ENCODE measurements at places on chromosomes 12 and 14.

- DNase-seq = no peak
These were observed 52.7 kb downstream of the FBXO34 start for GRCh38 chr14:55323910-55324309.

DNA sequence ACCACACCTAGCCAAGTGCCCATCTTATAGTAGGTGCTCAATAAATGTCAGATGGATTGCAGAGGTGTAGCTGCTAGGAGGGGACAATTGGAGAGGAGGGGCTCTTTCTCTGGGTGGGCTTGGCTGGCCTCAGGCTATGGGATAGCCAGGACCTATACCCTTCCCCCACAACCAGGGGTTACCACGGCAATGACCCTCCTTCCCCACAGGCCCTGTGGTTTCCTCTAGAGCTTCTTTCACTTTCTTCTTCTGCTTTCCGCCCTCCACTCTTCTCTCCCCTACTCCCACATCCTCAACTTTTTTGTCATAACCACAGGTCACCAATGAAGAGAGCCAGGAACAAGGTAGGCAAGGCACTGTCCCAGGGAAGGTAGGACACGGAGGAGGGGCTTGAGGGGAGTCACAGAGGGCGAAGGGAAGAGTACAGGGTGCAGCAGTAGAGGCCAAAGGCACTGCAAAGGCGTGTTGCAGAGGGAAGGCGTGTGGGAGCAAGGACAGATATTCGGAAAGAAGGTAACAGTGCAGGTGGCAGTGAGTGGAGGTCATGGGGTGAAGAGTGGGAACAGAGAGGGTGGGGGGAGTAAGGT, 1.9 kb upstream of the ITGB7 start:
- no peak for DNase-seq

DNA sequence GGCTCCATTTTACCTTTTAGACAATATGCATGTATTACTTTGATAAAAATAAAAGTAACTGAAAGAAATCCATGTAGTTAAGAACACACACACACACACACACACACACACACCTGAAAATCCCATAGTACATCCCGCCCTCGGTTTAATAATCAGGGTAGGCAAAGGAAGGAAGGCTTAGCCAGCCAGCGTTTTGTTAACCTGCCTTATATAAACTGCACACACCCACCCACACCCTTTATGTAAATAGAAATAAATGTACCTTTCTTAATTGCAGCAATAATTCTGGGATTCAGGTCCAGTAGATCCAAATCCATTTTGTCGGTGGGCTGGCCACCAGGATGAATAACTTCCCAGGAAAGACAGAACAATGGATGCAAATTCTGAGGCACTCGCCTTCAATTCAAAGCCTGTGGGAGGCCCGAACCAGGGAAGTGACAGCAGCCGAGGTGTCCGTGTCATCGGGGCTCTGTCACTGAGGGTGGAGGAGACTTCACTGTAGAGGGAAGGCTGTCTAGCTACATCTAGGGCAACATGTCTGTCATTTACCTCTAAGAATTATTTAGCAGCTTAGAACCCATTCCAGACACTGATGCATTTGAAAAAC, 4.4 kb downstream of the XRCC3 start:
- no peak for DNase-seq

DNA sequence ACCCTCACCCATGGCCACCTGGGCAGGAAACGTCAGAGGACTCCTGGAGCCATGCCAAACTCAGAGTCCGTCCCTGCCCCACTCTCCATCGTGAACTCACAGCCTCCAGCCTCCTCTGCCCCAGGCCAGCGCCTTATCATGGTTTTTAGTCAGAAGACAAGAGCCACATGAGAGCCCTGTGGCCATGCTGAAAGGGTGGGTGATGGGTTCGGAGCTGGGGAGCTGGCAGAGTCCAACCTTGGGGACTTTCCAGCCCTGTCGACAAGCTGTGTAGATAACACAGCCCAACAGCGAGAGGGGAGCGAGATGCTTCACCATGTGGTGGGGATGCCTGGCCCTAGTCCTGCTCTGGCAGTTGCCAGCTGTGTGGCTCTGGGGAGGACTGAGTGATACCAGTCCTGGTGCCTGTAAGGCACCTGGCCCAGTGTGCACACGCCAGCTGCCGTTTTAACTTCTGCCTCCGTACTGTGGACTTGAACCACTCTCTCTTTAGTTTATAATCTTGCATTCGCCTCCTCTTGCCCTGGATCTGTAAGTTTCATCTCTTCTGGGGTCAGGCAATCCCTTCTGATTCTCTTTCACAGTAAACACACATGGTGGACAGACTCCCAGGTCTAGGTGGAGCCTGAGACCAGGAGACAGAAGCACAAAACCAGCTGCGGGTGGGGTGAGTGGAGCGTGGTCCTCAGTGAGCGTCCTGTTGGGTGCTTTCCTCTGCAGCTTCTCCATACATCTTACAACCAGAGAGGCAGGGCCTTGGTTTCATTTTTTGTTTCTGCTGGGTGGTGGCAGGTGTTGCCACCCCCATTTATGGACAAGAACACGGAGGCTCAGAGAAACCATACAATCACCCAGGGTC, 55.3 kb downstream of the RIN3 start:
- no peak for DNase-seq

- no peak for DNase-seq
These were observed 28.4 kb downstream of the DGLUCY start for GRCh38 chr14:91142214-91142668.

- no peak for DNase-seq
These were observed 3.1 kb upstream of the WDR89 start for GRCh38 chr14:63644741-63645140.

- no peak for DNase-seq
These were observed 615.4 kb upstream of the MIS18BP1 start for GRCh38 chr14:45868377-45868776.

DNA sequence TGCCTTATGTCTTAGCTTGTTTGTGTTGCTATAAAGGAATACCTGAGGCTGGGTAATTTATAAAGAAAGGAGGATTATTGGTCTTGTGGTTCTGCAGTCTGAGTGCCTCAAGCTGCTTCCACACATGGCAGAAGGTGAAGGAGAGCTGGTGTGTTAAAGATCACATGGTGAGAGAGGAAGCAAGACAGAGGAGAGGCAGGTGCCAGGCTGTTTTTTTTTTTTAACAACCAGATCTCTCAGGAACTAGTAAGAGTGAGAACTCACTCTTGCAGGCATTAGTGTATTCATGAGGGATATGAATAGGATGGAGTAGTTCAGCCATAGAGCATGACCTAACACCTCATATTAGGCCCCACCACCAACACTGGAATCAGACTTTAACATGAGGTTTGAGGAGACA, 123.4 kb downstream of the CMAS start:
- DNase-seq = no peak

DNA sequence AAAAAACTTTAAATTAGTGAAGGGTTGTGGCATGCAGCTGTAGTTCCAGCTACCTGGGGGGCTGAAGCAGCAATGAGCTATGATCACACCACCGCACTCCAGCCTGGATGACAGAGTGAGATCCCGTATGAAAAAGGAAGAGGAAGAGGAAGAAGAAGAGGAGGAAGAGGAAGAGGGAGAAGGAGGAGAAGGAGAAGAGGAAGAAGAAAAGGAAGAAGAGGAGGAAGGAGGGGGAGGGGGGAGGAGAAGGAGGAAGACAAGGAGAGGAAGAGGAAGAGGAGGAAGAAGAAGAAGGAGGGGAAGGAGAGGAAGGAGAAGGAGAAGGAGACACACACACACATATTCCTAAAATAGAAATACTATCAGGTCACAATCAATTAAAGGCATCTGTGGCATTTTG, 32.0 kb downstream of the RXYLT1 start:
- DNase-seq = no peak

GRCh38 chr14:62187265-62187664, 425.0 kb downstream of the SNAPC1 start:
- no peak for DNase-seq

GRCh38 chr12:89234324-89235114, 117.8 kb downstream of the DUSP6 start:
- no peak for DNase-seq

DNA sequence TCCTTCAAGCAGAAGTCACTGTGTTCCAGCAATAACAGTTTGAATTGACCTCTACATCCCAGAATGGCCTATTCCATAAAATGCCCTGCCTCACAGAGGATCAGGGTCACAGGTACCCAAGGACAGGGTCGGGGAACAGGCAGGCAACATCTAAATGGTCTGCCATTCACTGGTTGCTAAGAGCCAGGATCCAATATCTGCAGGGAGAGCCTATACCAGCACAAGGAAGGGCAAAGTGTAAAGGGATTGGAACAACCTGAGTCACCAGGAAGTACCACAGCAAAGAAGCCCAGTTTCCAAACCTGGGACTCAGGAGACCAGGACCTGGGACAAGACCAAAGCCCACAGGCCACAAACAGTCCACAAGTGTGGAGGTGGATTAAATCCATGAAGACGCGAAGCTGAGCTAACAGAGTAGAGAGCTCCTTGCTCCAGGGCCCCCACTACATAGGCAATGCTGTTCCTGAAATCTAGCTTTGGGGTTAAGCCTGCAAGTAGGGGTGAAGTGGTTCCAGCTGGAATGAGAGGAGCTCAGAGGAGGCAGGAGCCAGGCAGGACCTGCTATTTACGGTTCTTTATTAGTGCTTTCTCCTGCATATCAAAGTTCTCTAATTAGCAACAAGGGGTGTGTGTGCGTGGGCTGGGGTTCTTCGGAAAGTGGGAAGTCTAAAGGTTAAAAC, 274.3 kb downstream of the BCL11B start:
- DNase-seq = no peak

GRCh38 chr12:103824845-103825244, 16.2 kb downstream of the NT5DC3 start:
- DNase-seq = no peak

DNA sequence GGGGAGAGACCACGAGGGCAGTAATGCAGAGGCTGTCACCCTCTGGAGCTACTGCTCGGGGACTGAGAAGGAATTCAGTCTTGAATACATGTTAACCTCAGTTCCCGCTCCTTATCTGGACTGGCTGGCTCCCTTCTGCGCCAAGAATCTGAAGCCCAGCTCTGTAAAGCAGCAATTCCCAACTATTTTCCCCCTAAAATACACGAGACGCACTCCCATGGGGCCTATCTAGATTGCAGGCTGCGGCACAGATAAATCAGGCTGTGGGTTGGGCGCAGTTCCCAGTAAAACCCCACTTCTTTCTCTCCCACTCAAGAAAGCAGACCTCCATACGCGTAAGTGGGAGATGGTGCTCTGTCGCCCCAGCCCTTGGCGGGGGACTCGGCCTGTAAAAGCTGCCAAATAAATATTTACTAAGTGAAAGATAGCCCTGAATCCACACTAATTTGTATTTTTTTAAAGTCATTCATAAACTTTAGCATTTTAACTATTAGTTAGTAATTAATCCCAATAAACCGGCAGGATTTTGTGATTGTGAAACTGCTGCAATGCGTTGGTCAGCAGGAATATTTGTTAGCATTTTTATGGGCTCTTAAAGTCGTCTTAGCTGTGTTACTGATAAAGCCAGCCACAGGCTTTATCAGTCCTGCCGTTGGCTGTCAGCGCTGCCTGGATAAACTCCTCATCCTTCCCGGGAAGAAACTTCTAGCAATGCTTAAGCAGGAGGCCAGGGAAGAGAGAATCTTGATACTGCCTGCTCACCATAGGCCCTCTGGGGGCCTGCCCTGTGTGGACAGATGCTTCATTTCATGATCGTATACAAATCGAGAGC, 17.8 kb downstream of the FBXL14 start:
- peak; percentile 26 for DNase-seq

DNA sequence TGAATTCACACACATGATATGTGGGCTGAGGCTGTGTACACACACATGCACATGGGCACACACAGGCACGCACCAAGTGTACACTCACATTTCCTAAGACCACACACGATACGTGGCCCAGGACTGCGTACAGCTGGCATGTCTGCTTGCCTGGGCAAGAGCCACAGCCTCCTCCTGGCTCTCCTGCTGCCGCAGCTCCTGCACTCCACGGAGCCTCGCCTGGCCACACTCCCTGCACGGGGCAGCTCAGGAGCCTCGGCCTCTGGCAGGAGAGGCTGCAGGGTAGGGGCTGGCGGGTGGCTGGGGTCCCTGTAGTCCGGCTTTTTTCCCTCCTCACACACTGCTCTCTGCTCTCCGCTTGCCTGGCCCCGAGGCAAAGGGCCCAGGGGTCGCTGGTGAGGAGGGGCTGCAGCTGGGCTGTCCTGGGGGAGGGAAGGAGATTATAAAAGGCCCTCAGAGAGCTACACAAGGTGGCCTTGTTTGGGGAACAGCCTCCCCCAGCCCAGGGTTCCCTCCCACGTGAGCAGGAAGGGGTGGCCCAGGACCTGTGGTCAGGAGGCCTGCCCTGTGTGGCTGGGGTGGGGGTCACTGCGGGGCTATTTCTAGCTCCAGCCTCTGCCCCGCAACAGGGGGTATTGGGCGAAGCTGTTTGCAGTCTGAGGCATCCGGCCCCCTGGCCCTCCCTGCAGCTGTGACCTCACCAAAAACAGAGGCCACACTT, 89.0 kb upstream of the SFSWAP start:
- peak; percentile 44 for DNase-seq

DNA sequence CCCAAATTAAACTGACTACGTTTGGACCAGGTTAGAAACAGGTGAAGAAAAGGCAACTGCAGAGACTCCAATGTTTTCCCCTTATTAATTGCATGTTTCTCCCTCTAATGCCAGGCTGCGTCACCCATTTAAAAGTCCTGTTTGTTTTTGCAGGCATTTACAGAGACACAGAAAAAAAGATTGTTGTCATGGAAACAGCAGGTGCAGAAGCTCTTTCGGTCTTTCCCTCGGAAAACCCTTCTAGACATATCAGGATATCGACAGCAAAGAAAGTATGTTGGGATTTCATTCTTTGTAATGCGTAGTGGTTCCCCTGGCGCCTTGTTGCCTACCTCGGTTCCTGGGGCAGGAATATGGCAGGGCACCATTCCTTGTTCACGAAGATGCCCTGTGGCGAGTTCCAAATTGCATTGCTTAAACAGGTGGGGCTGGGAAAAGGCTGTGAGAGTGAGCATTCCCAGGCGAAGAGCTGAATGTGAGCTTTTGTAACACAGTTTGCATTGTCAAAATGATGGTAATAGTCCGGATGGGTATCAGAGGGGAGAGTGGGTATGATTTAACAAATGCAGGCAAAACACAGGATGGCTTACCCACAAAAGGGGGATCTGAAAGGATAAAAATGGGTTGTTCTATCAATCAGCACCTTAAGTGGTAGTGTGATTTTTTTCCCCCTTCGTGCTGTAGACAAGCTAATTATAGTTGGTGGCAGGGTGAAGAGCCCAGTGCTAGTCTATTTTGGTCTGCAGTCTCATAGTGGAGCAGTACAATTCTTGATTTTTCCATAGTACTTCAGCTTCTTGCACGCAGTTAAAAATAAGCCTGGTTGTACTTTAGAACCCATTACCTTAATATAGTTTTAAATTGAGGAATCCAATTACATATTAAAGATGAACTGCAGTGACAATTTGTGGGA, 132.4 kb downstream of the GCH1 start:
- no peak for DNase-seq

GRCh38 chr12:30874455-30875321, 51.9 kb upstream of the TSPAN11 start:
- DNase-seq = peak; percentile 28

GRCh38 chr12:15555446-15555845, 233.1 kb downstream of the PTPRO start:
- no peak for DNase-seq
